Activated T-cell treated with anti-CD3 and anti-CD28 coated beads for 1 hour (primary cell): ENCODE measurements at places on chromosomes 2 and 18.

DNA sequence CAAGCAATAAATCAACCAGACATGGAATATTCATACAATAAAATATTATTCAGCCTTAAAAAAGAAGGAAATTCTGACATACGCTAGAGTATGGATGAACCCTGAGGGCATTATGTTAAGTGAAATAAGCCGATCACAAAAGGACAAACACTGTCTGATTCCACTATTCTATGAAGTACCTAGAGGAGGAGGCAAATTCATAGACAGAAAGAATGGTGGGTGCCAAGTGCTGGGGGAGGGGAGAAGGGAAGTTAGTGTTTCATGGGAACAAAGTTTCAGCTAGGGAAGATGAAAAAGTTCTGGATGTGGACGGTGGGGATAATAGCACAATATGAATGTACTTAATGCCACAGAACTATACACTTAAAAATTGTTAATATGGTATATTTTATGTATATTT lies 19.8 kb downstream of the SMAD7 start:
- no peak for DNase-seq

DNA sequence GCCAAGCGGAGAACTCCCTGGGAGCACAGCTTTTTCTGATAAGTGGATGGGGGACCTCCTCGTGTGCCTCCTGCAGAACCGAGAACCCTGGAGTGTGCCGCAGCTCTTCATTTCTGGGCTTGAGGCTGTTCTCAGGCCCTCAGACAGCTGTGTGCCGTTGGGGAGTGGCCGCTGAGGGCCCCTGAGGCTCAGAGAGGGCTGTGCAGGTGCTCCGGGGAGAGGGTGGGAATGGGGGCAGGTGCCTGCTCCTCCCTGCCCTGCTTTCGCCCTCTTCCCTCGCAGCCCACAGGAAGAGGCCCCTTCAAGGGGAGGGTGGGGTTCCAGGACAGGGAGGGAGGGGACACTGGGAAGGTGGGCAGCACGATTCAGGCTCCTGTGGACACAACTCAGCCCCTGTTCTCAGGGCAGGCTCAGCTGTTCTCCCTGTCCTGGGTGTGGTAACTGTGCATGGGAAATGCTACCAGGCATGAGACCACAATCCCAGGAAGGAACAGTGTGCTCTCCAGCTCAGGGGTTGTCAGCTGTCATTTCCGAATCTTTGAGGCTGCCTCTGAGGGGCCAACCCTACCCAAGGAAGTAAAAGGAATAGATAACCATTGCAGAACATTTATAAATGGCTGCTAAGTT lies 11.3 kb downstream of the LCT start:
- DNase-seq, result no peak

DNA sequence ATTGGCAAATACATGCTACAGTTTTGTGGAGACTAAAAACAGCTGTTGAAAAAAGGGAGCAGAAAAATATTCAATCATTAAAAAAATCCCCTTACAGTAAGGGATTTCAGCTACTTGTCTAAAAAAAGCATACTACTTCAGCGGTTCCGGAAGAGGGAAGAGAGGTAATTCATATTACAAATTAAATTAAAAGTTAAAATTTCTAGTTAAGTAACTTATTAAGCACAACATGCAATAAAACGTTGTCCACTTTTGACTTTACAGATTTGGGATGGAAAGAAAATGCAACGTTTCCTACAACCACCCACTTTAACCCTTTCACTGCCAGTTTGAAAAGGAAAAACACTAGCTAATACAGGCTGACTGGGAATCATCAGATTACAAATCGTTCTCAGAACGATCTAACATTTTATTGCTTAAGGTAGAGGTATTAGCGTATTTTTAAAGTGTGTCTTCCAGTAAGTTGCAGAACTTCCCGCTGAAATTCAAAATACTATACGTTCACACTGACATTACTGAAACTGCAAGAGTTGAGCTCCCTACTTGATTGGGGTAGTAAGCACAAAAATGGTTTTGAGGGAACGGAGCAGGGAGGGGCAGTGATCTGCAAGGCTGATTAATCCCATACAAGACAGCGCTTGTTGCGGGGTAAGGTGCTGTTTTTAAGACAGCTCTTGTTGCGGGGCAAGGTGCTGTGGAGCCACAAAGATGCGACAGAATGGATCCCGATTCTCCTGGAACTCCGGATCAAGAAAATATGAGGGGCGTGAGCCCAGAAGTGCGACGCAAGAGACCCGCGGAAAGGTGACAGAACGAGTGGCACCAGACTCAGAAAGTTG lies 743 bp downstream of the HADHA start:
- DNase-seq, result no peak

DNA sequence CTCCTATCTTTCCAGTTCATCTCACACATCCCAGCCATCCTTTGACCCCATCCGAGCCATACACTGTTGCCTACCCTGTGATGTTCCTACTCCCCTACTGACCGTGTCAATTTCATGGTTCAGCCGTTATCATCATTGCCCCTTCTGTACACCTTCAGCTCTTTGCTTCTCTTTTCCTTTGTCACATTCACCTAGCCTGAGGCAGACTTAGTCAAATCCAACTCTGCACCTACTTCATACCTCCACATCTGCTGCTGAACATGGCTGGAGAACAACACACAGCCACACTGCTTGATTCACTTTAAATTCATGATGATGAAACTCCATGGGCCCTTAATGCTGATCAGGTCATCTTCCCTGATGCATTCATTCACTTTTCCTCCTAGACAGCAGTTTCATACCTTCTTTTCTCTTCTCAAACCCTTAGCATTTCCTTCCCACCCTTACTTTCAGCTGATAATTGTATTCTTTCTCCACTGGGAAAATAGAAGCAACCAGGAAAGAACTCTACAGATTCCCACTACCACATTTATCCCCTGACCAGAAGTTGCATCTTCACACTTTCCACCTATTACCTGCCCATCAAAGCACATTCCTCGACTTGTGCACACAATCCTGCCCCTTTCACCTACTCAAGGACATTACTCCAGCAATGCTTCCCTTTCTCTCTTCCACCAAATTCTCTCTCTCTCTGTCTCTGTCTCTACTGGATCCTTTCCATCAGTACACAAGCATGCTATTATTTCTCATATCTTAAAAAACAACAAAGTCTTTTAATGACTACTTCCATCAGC lies 59.6 kb downstream of the PKDCC start:
- DNase-seq, result no peak

GRCh38 chr18:1995041-1995612 lies 576.2 kb downstream of the METTL4 start:
- DNase-seq, result no peak

DNA sequence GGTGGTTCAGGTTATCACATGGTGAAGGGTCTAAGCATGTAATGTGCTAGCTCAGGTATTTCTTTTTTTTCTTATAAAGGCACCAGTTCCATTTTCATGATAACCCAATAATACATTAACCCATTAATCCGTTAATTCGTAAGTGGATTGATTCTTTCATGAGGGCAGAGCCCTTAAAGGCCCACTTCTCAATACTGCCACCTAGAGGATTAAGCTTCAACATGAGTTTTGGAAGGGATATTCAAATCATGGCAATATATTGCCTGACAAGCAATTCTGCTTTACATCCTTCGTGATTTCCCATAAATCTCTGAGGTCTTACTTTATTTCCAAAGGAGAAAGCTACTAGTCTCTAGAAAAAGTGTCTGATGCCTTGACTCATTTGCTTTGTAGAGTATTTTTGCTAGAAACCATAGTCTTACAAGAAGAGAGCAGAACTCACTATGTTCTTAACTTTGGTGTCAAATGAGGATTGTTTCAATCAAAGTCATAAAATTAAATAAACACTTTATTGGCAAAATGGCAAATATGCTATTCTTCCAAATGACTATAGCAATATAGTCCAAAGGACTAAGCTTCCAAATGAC lies 271.3 kb downstream of the KCNS3 start:
- no peak for DNase-seq

- DNase-seq, result no peak
Measured at GRCh38 chr2:46899053-46899452, 16.6 kb downstream of the MCFD2 start.
